ENCODE measurements at places on chromosomes 13 and 19.

DNA sequence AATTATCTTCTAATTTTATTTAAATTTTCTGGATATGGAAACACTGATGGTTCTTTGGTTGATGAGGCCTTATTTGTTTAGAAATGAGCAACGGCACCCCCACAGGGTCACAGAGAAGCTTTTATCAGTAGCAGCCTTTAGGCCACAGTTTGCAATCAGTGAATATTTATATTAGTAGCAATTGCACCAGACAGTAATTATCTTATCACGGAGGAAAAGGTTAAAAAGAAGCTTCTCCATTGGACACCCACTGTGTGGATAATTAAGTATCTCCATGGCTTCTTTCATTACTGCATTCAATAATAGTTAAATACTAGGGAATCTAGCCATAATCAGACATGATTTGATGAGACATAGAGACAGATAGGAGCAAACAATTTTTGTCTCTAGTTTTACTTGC lies 2099.2 kb upstream of the PCDH20 start:
- no peak for DNase-seq

- peak; percentile 82 for DNase-seq
These were observed 30.4 kb upstream of the CYP4F8 start for GRCh38 chr19:15584541-15585115.

DNA sequence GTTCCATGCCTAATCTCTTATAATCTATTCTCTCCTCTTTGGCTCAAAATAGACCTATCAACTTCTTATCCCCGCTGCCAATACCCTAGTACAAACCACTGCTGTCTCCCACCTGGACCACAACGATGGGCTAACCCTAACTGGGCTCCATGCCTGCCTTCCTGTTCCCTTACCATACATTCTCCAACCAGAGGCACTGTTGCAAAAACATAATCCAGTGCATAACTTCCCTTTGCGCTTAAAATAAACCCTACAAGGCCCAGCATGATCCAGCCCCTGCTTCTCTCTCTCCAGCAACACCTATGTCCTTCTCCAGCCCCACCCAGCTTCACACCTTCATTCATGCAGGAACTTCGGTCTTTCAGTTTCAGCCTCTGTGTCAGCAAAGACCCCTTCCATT lies 27.4 kb upstream of the CEBPA start:
- no peak for DNase-seq

DNA sequence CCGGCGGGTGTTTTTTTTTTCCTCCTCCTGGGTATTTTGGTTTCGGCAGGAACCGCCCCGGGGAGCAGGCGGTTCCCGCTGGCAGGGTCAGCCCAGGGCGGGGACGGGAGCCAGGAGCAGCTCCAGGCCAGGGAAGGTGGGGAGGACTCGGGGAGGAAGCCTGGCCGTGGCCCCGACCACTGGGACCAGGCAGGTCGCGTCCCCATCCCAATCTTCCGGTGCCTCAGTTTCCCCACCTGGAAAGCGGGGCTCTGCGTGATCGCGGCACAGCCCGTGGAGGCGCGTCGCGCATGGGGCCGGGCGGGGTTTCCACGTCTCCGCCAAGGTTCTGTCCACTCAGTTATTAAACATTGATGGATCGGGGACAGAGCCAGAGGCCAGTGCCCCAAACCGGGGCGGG lies 34.8 kb downstream of the IL12RB1 start:
- no peak for DNase-seq

- no peak for DNase-seq
These were observed 71.2 kb downstream of the GADD45B start for GRCh38 chr19:2547033-2547680.

- no peak for DNase-seq
These were observed 27.6 kb upstream of the TPT1 start for GRCh38 chr13:45368571-45368970.

GRCh38 chr13:112954488-112955270 lies 14.3 kb upstream of the MCF2L start:
- no peak for DNase-seq

DNA sequence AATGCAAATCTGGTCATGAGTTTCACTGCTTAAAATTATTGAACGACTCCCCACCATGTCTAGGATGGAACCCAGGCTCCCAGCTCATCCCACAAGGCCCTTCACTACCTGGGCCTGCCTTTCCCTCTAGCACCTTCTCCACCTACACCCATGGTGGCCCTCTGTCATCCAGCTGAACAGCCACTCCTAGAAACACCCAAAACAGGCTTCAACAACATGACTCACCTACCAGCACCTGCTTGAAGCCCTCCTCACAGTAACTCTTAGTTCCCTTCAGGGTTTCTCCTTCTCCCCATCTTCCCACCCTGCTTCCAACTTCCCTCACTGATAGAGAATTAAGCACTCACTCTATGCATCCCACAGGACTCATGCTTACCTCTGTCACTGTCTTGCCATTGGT lies 6.6 kb upstream of the IGFL2 start:
- DNase-seq: no peak

DNA sequence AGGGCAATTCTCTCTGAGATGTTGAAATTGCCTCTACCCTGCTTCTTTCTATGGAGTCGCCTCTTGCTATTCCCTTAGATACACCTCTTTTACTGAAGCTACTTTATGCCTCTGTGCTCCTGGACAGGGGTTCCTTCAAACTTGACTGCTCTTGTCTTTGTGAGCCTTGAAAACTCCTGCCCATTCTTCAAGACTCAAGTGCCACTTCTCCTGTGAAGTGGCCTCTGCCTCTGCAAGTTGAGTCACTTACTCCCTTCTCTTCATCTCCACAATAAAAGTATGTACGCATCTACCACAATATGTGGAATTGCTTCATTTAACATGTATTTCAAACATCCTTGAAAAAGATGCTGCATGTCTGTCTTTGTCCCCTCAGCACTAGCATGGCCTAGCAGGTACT lies 66.0 kb upstream of the TPP2 start:
- no peak for DNase-seq

- no peak for DNase-seq
These were observed 9.7 kb downstream of the SYDE1 start for GRCh38 chr19:15116856-15117255.

DNA sequence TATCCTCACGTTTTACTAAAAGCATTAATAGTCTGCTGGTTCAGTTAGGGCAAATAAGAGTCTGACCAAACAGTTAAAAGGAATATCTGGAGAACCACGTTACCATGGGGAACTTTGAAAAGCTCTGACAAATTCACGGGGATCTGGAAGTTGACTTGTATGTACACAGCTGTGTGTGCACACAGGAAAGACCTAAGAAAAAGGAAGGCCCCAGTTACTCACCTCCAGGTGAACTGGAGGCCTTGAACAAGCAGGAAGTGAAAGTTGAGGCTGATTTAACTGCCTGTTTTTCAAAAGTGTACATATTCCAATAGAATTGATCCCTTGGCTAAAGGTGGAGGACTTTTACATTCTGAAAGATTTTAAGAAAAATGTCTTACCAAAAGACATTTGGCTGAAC lies 1891.6 kb upstream of the PCDH20 start:
- DNase-seq: no peak

DNA sequence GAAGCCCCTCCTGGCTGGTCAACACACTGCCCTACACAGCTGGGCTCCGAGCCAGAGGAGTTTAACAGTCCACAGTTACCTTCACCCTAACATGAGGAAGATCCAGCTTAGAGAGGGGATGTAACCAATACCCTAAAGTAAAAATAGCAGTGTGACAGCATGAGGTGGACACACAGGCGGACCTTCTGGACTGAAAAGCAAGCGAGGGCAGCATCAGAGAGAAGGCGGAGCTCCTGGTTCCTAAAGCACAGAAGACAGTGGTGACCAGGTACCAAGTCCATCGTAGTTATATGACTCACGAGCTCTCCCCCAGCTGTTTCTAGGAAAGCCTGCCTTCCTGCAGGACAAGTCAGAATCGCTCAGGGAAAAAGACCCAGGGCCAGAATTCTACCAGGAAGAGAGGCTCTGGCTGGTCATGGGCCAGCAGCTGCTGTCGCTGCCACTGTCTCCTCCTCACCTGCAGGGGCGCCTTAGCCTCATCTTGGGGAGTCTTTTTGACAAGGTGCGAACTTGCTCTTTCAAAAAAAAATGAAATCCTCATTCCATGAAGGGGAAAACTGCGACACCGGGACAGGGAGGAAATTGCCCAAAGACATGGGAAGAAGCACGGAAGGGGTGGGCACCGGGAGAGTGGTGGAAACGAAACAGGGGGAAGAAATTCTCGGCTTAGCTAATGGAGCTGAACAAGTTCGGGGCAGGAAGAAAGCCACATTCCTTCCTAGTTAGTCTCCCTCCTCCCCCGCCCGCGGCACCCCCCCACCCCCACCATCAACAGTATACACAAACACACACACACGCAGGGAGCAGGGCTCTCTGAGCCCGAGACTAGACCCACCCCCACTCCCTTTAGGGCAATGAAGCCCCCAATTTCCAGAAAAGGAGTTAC lies 1.7 kb downstream of the ELL start:
- DNase-seq: no peak

- DNase-seq: no peak
These were observed 6.9 kb upstream of the ZNF431 start for GRCh38 chr19:21134934-21135366.

DNA sequence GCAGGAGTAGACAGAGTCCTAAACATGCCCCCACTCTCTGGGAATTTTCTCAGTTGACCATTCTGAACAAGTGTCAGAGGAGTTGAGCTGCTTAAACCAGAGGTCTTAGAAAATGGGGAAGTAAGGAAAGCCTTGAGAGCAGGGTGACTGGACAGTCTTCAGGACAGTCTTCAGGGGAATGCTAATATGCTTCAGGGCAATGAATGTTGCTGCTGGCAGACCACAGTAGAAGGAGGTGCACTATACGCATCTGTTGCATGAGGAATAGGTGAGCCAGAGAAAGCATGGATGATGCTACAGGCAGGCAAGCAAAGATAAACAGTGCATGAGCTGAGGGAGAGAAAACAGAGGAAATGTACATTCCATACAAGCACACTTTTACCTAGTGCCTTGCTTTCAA lies 196.6 kb upstream of the GPR12 start:
- DNase-seq: no peak

- no peak for DNase-seq
These were observed 316.6 kb downstream of the DCLK1 start for GRCh38 chr13:35814605-35815011.

DNA sequence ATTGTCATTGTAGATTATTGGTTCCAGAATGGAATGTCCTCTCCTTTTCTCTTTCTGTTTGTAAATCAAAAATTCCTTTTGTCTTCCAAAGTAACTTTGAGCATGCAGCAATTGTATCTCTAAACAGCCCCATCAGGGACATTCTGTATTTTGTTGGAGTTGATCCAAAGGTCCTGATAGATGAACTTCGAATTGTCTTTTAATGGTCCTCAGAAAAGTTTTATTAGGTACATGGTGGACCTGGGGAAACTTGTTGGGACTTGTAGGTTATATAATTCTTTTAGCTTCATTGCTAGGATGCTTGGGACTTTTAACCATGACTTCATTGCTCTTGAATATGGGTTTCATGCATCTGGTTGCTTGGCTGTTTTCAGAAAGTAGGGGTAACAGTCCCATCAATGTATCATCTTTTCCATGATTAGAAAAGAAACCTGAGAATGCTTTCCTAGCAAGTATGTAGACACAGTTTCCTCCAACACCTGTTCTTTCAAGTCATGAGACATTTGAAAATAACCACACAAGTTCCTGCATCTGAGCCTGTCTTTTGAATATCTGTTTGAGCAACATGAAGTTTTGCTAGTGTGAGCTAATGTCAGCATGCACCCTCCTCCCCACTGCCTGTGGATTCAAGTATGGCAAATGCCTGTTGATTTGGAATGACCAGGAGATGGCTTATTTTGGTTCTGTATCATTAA lies 413.1 kb downstream of the KCNRG start:
- no peak for DNase-seq

DNA sequence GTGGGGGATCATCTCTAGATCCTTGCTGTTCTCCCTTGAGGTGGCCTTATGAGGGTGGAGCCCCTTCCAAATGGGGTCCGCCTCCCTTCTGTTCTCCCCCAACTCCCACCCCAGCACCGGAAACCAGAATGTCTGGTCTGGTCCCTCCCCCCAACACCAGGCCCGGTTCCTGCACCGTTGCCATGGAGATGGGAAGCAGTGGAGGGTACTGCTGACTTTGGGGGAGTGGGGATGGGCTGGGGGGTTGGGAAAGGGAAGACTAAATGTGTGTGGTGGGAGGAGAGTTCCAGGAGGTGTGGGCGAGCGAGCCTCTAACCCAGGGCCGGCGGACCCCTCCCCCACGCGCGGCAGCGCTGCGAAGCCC lies 1.7 kb downstream of the SHANK1 start:
- DNase-seq: no peak

- no peak for DNase-seq
These were observed 416.4 kb downstream of the DCT start for GRCh38 chr13:94063096-94063495.

GRCh38 chr13:24173795-24174194 lies 13.3 kb downstream of the SPATA13 start:
- no peak for DNase-seq

- no peak for DNase-seq
These were observed 18.8 kb downstream of the SMG9 start for GRCh38 chr19:43735957-43736356.

DNA sequence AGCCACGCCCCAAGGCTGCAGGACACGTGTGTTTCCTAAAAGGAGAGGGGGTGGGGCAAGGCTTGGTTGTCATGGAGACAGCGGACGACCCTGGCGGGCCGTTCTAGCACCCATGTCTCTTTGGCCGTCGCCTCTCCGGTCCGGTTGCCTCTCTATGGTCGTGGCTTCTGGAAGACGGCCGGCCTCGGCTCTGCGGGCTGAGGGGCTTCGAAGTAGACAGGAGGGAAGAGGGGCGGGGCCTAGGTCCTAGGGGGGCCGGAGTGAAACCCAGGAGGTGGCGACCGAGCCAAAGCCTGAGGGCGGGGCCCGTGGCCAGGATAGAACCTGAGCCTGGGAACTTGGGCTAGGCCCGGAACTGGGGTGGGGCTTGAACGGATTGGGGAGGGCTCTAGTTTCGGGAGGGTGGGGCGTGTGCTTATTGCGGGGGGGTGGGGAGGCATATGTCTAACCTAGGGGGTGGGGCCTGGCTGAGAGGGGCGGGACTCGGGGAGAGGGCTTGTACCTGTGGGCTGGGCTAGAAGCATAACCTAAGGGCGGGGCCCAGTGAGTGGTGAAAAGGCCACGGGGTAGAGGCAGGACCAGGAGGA lies 750 bp upstream of the SLC27A1 start:
- peak; percentile 78 for DNase-seq

DNA sequence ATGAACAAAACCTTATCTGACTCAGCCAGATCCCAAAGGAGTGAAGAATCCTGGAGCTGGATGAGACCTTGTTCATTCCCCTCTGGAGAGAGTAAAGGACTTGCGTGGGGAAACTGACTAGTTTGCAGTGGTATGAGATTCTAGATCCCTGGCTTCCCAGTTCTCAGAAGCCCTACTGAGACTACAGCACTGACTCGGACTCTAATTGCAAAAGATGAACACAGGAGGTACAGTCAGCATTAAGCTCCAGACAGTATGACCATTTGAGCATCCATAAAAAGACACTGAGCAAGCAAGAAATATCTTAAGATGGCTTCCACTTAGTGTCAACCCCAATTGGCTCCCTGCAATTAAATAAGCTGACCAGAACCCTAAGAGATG lies 6.8 kb downstream of the ZC3H4 start:
- DNase-seq: no peak
